Lower leg skin (tissue), 4 donors: ENCODE measurements at places on chromosomes 6 and 20. TPM values are rescaled to one million over a fixed set of nuclear protein-coding genes. Genes with fewer than 3 reads are reported as not detected.

- no peak for DNase-seq
Measured at GRCh38 chr6:78300885-78301284, 566.5 kb upstream of the IRAK1BP1 start.

GRCh38 chr6:170223718-170224693 is 66.9 kb downstream of the DLL1 start:
- peak; percentile 84 for DNase-seq

DNA sequence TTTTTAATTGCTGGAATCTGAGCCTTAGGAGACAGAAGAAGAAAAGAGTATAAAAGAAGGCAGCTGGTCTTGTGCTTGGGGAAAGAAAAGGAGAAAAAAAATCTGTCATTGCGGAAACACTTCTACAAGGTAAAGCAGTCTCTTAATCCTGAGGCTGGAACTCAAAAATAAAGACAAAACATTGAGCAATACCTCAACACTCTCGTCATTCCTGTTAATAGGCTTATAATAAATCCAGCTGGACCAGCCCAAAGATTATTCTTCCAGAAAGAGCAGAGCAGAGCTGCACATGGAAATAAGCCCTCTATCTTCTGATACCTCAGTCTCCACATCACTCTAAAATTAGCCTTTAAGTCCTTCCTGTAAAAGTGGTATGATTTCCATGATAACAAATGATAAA is 62.0 kb upstream of the HIVEP1 start:
- no peak for DNase-seq

- DNase-seq: peak; percentile 59
Measured at GRCh38 chr6:168535711-168536110, 94.7 kb downstream of the SMOC2 start.

- DNase-seq: no peak
Measured at GRCh38 chr20:25233016-25233772, 14.7 kb upstream of the PYGB start.

DNA sequence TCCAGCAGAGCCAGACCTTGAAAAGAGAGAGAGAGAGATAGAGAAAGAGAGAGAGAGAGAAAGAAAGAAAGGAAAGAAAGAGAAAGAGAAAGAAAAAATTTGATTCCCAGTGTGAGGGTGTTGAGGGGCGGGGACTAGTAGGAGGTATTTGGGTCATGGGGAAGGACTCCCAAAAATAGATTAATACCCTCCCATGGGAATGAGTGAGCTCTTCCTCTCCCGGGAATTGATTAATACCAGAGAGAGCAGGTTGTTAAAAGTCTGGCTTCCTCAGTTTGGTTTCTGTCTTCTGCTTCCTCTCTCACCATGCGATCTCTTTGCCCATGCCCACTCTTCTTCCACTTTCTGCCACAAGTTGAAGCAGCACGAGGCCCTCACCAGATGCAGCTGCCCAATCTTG is 28.8 kb upstream of the CFAP206 start:
- no peak for DNase-seq

DNA sequence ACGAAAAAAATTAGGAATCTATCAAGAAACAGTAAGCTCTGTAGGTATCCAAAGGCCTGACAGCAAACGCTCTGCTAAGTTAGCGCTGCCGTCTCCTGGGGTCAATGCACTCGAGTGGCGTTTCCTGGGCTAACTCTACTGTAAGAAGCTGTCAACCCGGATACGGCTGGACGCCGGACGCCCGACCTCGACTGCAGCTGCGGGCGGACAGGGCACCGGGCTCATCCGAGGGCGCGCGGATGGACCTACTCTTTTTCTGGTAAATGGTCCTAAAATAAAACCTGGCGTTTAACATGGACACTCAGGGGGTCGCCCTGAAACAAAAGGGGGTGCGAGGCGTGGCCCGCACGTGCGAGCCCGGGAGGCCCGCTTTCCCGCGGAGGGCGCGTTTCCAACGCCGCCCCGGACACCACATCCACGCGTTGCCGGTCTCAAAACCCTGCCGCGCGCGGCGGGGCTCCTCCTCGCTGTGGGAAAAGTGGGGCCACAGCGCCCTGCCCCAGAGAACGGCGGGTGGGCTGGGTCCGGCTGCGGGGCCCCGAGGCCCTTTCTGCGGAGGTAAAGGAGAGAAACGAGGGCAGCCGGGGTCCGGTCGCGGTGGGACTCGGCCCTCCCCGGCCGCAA is 537 bp downstream of the TCP1 start:
- DNase-seq: peak; percentile 91

Gene PRICKLE4
- 4.0 TPM for total RNA-seq

Gene MTCH1
- total RNA-seq: 171 TPM

Gene HTR1B
- total RNA-seq: not detected

Gene GABRR1
- total RNA-seq: not detected
